Stimulated activated CD8-positive, alpha-beta memory T cell treated with anti-CD3 and anti-CD28 coated beads, Interleukin-4, amount 100 ng/mL, for 4 hours (primary cell): ENCODE measurements at places on chromosomes 4 and X.

DNA sequence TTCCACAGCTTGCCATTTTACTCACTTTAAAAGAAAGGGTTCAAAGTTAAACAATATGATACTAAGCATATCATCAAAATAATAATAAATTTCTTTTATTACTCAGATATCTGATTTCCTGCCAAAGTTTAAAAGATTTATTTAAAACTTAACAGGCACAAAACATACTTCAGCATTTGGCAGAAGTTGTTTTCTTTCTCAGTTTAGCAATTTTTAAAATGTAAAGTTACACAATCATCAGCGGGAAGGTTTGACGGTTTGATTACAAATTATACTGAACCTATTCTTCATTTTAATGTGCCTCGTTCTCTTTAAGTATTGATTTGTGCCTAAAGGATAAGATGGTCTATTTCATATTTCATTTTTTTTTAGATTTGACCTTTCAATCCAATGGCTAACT is 227.2 kb downstream of the APBB2 start:
- DNase-seq: no peak

GRCh38 chr4:73259571-73260090 is 1.0 kb upstream of the ANKRD17 start:
- no peak for DNase-seq

DNA sequence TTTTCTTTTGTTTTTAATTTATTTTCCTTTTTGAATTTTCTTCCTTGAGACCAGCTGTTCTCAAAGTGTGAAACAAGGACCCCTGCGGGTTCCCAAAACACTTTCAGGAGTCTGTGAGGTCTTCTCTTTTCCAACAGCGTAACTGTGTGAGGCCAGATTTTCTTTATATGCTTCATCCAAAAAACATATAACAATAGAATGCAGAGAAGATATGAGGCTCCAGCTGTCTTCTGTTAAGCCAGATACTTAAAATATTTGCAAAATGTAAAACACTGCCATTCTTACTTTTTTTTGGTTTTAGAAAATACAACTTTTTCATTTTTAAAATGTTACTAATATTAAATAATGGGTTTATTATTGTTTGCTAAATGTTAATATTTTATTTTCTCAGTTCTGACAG is 27.8 kb downstream of the USP38 start:
- DNase-seq: no peak

DNA sequence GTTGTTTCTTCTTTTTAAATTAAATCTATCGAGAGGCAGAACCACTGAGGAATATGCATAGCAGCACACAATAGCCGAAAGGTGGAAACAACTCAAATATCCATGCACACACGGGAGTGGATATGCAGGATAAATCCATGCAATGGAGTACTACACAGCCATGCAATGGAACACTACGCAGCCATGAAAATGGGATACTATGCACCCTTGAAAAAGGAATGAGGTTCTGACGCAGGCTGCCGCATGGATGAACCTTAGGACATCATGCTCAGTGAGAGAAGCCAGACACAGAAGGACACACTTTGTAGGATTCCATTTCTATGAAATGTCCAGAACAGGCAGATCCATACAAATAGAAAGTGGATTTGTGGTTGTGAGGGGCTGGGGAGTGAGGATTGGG is 18.4 kb upstream of the P2RY8 start:
- DNase-seq: no peak

- no peak for DNase-seq
These were observed 14.9 kb upstream of the UGDH start for GRCh38 chr4:39541987-39542610.

- no peak for DNase-seq
These were observed 104.5 kb upstream of the NAP1L5 start for GRCh38 chr4:88802138-88802537.

DNA sequence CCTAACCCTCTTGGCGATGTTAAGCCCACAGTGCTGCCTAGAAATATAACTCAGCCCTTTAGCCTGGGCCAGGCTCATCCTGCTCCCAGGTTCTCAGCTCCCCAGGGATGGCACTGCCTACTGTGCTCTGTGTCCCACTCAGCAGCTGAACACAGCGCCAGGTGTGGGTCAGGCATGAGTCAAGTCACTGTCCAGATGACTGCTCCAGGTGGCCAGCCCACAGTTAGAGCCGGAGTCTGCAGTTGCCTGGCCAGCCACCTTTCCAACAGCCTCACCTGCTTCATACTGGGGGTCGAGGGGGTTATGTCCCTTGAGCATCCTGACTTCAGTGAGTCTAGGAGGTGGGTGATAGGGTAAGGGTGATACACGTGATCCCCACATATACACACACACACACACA is 48.4 kb downstream of the TBC1D14 start:
- no peak for DNase-seq

- no peak for DNase-seq
These were observed 151.3 kb downstream of the USP46 start for GRCh38 chr4:52507774-52508173.

GRCh38 chr4:37455301-37456131 is 211.0 kb downstream of the NWD2 start:
- DNase-seq: no peak

- no peak for DNase-seq
These were observed 1.1 kb downstream of the CFAP99 start for GRCh38 chr4:2419814-2420213.

GRCh38 chrX:43866423-43866822 is 15.8 kb downstream of the MAOB start:
- no peak for DNase-seq

- no peak for DNase-seq
These were observed 26.9 kb downstream of the UBA6 start for GRCh38 chr4:67674098-67674497.

DNA sequence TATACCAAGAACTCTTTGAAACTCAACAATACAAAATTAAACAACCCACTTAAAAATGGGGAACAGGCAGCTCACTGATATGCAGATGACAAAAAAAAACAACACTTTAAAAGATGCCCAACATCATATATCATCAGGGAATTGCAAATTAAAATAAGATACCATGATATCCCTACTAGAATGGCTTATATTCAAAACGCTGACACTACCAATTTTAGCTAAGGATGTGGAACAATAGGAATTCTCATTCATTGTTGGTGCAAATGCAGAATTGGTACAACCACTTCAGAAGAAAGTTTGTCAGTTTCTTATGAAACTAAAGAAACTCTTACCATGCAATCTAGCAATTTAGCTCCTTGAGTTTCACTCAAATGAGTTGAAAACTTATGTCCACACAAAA is 259.0 kb upstream of the HS3ST1 start:
- DNase-seq: no peak

DNA sequence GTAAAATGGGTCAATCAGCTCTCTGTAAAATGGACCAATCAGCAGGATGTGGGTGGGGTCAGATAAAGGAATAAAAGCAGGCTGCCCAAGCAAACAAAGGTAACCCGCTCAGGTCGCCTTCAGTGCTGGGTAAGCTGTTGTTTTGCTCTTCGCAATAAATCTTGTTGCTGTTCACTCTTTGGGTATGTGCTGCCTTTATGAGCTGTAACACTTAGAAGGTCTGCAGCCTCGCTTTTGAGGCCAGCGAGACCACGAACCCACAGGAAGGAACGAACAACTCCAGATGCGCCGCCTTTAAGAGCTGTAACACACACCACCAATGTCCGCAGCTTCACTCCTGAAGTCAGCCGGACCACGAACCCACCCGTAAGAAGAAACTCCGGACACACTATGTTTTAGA is 11.5 kb upstream of the CAMK2D start:
- no peak for DNase-seq

DNA sequence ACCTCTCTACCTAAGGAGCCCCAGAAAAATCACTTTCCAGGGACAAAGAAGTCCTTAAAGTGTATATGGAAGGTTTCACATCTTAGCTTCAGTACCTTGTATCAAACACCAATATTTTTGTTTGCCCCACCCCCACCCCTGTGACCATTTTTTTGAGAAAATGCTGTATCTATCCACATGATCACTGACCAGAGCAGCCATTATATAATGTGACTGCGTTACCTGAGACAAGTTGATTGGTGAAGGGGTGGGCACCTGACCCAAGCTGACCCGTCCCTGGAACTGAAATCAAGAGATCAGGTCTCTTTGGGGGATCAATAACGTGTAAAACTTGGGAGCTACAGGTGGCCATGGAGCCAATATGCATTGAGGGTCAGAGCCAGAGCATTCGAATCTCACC is 10.7 kb downstream of the TIFA start:
- no peak for DNase-seq

- DNase-seq: no peak
These were observed 13.0 kb downstream of the TRAPPC2 start for GRCh38 chrX:13721371-13721770.

DNA sequence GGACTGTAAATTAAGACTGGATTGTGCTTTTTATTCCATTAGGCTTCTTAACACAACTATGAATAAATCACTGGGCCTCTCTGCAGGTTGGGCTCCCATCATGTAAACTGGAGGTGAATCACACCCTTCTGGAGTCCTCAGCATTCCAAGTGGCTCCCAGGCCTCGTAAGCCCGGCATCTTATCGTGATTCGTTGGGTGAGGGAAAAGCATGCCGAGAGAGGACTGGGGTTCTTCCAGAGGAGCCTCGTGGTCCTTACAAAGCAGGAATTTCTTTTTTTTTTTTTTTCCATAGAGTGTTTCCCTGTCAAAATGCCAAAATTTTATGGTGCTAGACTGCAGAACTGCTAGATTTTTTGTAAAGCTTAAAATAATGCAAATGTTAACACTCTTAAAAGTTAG is 20.0 kb downstream of the CLDN22 start:
- DNase-seq: no peak

GRCh38 chr4:16730522-16731205 is 167.8 kb downstream of the LDB2 start:
- no peak for DNase-seq

DNA sequence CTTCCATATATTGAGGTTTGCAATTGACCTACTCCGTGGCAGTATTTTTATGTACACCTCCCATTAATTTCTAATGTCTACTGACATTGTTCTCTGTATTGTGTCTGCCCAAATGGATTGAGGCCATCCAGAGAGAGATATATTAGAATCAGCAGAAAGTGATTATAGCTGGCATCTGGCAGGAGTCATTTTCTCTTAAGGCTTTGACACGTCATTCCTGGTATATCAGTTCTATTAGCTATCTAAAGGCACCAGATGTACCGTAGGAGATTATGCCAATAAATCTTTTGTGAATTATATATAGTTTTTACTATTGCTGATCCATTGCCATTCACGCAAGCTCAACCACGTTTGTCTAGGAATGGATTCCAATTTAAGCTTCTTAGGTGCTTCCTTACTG is 1026.4 kb upstream of the IGFBP7 start:
- DNase-seq: no peak

GRCh38 chr4:142858446-142858845 is 12.3 kb upstream of the INPP4B start:
- DNase-seq: no peak

DNA sequence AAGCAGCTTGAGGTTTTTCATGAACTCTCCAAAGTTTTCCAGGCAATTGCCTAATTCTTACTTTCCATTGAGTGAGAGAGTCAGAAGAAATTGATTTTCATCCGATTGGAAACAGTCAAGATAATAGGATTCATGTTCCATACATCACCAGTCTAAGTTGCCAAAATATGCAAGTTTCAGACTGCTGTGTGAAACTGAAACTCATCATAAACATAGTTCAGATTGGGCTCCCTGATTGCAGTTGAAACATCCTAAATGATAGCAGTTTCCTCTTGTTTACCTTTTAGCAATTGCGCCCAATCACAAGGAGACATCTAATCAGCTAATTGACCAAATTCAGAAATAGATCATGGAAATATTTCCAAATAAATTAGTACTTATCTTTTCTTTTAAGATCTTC is 56.8 kb downstream of the SPANXN4 start:
- DNase-seq: no peak

DNA sequence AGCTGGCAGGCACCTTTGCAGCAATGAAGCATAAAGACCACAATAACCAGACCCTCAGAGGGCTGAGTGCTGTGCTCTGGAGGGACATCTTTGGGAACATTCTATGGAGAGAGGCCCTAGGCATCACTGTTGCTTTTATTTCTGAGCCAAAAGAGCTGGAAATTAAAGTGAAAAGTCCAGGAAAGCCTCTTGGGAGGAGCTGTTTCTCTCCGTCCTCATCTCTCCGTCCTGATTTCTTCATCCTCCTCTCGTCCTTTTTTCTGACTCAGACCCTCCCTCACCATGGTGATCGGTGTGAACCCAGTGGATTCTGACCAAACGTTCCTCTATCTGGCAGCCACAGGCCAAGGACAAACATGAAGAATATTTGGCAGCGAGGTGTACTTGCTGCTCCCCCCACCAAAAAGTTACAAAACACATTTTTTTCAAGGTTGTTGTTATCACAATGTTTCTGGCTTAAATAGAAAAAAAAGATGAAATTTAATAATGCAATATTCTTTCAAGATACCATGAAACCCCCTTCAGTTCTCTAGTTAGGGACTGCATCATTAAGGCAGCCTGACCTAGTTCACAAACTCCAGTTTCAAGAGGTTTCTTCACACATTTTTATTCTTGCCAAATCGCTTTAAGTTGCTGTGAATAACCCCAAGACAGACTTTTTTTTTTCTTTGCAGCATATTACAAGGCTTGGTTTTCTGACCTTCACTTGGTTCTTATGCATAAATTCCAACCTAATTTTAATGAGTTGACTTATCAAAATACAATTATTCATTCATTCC is 80.2 kb downstream of the SCD5 start:
- no peak for DNase-seq

DNA sequence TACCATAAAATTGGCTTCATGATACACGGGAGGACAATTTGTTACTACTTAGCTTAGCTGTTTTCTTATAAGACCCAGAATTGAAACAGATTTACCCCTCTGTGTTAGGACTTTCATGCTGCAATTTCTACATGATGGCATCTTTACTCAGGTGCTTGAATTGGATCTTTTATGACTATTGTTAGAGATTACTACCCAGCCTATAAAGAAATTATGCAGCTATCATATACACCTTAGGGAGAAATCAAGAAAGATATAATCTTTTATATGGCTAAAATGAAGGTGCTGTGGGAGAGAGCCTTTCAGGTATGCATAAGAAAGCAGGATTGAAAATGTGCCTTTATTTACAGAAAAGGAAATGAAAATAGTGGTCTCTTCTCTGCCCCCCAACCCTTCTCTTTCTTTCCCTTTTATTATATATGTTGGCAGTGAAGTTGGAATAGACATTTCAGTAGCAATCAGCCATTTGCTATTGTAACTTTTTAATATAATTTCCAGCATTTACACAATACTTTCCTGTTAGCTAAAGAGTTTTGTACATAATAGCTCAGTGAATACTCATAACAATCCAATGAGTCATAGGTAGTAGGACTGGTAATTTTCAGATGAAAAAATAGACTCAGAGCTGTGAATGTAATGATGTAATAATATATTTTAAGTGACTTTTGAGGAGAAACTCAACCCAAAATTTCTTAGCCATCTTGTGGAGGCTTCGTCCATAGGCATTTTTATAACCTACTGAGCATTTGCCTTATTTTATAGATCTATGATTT is 311.8 kb downstream of the ADGRL3 start:
- no peak for DNase-seq

- DNase-seq: no peak
These were observed 81.9 kb downstream of the AASDH start for GRCh38 chr4:56305390-56305789.

GRCh38 chr4:47251348-47252135 is 212.0 kb downstream of the COMMD8 start:
- DNase-seq: no peak

GRCh38 chrX:119753001-119753400 is 5.4 kb upstream of the SOWAHD start:
- DNase-seq: no peak
